ENCODE measurements at places on chromosomes 12 and 14.

DNA sequence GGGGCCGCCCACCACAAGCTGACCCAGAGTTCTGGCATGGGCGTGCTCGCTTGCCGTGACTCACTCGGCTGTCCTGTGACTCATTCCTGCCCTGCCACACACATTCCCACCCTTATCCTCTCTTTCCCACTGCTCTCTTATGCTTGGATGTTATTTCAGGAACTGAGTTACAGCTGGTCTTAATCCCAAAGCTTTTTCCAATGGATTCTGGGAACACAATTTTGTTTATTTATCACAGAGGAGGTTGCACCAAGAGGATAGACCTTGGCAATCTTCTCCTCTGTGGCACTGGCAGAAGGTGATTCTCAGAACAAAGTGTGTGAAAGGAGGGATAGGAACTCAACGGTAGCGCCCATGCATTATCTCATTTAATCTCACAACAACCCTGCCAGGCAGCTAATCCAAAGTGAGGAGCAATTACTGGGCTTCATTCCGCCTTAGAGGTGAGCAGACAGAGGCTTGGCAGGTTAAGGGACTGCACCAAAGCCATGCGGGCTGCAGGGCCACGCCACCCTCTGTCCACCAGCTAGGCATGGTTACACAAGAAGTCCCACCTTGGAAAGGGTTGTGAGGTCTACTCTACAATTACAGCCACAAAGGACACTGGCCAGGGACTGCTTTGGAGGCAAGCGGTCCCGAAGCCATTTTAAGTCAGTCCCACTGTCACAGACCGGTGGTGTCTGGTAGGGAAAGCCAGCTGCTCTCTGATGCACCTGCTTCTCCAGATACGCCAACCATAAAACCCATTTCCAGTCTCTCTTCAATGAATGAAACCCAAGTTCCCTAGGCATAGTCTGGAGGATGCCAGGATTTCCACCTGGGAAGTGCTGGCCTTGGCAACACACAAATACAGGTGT is 32.9 kb downstream of the SYNE3 start:
- DNase-seq = no peak

GRCh38 chr14:37583358-37584210 is 11.5 kb downstream of the FOXA1 start:
- no peak for DNase-seq

DNA sequence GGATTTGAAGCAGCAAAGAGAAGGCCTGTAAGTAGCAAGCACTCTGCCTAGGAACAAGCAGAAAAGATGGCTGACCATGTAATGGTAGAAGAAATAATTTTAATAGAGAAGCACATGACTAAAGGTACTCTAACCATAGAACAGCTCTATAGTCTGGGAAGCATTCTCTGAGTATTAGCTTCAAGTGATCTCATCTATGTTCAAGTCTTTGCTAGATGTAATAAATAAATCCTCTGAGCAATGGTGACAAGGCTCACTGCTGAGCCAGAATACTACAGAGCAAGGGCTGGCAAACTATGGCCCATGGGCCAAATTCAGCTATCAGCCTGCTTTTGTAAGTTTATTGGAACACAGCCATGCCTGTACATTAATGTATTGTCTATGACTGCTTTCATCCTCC is 84.8 kb downstream of the PEBP1 start:
- DNase-seq = no peak

DNA sequence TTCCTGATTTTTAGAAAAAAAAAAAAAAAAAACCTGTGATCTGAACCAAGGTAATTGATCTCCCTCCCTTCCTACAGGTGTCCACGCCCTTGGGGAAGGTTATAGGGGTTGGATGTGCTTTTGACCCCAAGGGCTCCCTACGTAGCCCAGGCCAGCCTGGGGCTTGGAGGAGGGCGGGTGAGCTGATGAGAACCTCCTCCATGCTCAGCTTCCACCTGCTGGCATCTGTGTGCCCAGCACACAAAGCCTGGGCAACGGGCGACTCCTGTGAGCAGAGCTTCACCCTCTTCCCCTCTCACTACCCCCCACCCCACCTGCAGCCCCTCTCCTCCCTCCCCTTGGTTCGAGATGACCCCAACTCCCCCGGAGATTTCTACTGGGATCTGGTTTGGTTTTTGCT is 25.3 kb upstream of the INF2 start:
- DNase-seq = no peak

DNA sequence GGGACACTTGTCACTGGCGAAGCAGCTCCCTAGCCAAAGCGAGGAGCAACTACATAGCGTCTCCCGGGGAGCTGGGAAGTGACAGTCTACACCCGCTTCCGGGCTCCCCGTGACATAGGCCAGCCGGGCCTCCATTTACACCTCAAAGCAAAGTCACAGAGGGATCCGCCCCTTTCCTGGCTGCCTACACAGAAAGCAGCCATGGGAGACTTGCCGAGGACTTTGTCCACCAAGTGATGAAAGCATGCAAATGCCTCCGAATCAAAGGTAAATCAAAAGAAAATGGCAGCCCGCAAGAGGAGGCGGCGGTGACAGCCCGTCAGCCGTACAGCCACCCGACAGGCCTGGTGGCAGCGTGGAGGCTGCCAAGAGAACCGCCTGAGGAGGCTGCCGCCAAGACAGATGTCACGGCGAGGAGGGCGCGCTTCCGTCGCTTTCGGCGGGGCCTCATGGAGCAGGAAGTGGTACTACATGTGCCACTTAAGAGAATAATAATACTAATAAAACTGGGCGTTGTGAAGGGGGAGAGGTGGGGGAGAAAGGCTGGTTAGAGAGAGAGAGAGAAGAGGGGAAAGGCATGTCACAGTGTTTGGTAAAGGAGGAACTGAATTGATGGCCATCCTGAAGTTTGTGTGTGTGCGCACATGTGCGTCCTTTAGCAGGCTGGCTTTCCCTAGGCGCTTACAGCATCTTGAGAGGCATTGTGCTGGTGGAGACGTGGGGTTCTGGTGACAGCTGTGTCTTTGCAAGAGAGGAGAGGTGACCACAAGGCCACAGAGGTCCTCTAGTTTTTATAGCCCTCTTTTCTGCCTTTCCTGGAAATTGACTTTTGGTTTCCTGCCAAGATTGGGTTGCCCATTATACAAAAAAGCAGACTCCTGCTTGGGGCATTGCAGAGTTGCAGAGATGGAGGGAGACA is 661.7 kb downstream of the VRK1 start:
- DNase-seq = peak; percentile 89

- no peak for DNase-seq
Observed at GRCh38 chr12:104544836-104545235, 88.1 kb downstream of the CHST11 start.

GRCh38 chr12:31568498-31568897 is 22.4 kb downstream of the DENND5B start:
- no peak for DNase-seq

DNA sequence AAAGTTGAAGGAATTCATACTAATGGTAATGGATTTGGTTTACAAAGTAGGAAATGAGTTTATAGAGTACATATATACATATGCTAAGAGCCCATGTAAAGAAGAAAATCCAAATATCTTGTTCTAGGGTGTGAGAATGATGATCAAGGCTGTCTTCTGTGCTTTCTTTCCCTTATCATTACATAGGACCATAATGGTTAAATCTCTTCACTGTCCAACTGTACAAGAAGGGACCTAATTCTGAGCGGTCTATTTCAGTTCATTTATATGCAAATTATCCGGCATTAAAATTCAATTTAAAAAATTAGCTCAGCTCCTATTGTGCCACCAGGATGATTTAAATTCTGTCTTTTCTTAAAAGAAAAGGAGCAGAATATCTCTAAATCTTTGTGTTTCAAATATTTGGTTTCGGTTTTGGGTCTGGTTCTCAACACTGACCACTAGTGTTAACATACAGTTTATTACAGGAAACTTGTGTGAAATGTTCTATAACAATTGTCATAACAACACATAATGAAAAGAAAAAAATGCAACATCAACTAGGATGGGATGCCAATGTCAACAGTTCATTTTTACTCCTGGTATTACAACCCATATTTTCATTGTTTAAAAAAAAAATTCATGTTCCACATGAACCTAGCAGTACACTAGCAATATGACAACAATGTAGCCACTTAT is 16.8 kb downstream of the OR4K1 start:
- DNase-seq = no peak

GRCh38 chr14:77324289-77324688 is 3.5 kb downstream of the GSTZ1 start:
- DNase-seq = no peak

DNA sequence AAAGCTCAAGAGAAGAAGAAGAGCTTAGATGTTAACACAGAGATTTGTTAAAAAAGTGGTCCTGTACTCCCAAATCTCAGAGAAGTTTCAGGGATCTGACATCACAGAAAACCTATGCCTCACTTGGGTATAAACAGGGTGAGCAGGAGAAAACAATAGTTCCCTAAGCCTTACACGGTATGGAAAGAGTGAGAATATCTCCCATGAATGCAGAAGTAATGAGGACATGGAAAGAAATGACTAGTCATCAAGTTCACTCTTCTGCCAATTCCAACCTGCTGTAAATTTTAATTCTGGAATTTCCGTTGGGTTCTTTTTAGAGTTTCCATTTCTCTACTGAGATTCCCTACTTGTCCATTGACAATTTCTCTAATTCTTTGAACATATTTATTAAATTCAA is 6.2 kb upstream of the PTGER2 start:
- DNase-seq = no peak

GRCh38 chr14:92615451-92615850 is 101.9 kb downstream of the RIN3 start:
- DNase-seq = peak; percentile 51

DNA sequence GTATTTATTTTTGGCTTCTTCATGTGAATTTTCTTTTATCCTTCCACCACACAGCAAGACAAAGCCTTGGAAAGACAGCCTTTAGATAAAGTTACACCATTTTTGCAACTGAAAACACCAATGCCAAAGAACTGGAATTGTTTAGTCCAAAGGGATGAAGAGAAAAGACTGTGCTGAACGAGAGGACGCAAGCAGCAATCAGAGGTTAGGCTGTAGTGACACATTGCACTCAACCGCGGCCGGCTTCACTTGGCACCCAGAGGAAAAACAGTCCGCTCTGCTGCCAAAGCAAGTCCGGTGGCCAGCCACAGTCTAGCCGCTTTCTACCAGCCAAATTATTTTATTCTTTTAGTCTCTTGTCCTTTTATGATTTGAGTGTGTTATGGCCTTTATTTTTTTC is 49.1 kb upstream of the KCNJ8 start:
- no peak for DNase-seq

GRCh38 chr12:21656905-21657325 is 727 bp downstream of the LDHB start:
- DNase-seq = peak; percentile 64

GRCh38 chr12:26092346-26093105 is 32.3 kb downstream of the BHLHE41 start:
- DNase-seq = no peak

GRCh38 chr12:115362339-115362976 is 678.5 kb upstream of the TBX3 start:
- no peak for DNase-seq

DNA sequence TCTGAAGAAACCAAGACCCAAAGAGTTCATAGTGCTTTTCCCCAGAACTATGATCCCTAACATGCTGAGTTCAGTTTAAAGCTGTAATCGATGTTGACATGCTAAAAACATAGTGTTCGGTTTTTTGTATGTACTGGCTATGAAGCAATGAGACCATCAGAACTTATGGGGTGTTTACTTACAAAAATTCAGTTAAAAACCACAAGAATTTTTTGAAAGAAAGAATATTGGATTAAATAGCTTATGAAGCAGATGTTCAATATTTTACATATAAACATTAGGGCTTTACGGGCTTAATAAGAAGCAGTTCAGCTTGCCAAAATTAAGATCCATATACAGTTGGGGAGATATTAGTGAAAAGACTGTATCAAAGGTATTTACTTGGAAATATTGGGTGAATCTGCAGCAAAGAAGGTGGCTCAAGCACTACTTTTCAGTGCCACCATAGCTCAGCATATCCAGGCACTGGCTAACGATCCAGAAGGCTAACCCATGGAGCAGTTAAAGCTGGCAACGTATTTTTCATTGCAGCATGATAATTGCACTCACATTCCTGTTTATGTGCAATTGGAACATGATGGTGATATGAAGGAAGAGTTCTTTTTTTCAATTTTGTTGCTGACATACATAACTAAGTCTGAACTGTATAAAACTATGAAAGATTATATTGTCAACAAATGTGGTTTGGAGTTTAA is 125.9 kb downstream of the EFCAB11 start:
- no peak for DNase-seq

DNA sequence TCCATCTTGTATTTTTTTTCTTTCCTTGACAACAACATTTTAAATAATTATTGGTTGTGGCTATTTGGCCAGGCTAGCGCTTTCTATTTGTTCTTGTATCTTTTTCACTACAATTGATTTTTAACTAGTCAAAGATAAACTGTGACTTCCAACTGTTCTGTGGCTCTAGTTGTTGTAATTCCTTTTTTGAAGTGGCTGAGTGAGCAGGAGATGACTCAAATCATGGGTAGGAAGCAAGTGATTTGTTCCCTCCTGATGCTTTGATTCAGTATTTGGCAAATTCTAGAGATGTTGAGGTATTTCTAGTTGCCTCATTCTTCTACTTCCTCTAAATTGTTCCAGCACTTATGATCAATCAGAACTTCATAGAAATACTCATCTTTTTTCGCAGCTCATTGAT is 633.5 kb downstream of the RERGL start:
- DNase-seq = no peak

GRCh38 chr14:103156651-103157378 is 33.6 kb downstream of the TNFAIP2 start:
- no peak for DNase-seq

DNA sequence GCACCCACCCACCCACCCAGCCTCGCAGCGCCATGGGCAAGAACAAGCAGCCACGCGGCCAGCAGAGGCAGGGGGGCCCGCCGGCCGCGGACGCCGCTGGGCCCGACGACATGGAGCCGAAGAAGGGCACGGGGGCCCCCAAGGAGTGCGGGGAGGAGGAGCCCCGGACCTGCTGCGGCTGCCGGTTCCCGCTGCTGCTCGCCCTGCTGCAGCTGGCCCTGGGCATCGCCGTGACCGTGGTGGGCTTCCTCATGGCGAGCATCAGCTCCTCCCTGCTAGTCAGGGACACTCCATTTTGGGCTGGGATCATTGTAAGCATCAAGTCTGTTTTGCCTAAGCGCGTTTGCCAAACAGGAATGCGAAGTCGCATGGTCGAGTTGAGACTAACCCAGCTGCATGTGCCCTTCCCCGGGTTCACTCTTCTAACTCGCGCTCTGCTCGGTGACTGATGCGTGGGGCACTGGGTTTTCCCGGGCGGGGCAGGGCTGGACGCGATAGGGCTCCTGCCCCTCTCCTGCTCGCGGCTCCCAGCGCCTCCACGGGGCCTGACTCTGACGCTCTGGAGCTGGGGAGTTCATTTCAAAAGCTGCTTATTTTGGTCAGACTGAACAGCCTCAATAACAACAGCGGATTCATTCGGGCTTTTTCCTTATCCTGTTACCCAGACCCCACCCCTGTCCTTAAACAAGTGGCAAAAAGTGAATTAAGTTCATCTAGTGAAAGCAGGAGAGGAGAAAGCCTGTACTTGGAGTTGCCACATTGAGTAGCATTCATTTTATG is 458 bp downstream of the SSPN start:
- DNase-seq = peak; percentile 17

DNA sequence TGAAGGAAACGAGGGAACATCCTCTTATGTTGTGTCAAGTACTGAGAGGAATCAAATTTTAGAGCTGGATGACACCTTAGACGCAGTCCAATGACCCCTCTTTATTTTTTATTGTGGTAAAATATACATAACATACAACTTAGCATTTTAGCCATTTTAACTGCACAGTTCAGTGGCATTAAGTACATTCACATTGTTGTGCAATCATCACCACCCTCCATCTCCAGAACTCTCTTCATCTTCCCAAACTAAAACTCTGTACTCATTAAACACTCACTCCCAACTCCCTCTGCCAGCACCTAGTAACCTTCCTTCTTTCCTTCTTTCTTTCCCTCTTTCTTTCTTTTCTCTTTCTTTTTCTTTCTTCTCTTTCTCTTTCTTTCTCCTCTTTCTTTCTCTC is 97.2 kb upstream of the SLC24A4 start:
- no peak for DNase-seq
